Upper lobe of left lung (tissue), 6 donors: ENCODE measurements at places on chromosomes 13 and 19. TPM values are rescaled to one million over a fixed set of nuclear protein-coding genes. Genes with fewer than 3 reads are reported as not detected.

DNA sequence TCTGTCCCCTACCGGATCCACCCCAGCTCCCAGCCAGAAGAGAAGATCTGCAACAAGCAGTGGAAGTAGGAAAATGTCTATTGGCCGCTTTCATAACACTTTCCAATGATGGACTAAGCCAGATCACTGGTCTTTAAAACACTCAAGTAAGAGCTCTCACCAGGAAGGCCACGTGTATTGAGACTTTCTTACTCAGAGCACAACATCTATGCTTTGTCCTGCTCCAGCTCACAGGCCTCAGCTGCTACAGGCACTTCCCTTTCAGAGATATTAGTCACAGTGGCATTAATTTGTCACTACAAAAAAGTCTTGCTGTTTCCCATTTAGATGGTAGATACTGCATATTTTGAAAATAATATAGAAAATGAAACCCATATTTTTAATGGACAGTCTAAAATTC, 164.2 kb downstream of the ABCC4 start:
- H3K27ac ChIP-seq, result no peak overlapping the region
- H3K4me3 ChIP-seq, result no peak overlapping the region
- no peaks in the 10 kb centered on the region for H3K4me1 ChIP-seq
- H3K36me3 ChIP-seq, result no peaks in the 10 kb centered on the region
- no peak for DNase-seq
- no peaks in the 10 kb centered on the region for H3K27me3 ChIP-seq

GRCh38 chr19:7900931-7901330, 2.7 kb upstream of the MAP2K7 start:
- H3K27ac ChIP-seq, result no peak overlapping the region
- no peak overlapping the region for H3K4me3 ChIP-seq
- no peaks in the 10 kb centered on the region for H3K27me3 ChIP-seq
- DNase-seq, result no peak
- H3K36me3 ChIP-seq, result peaks cover 3% of the 10 kb centered on the region

GRCh38 chr19:2970201-2970835, 7.0 kb upstream of the TLE6 start:
- no peaks in the 10 kb centered on the region for H3K27me3 ChIP-seq
- H3K36me3 ChIP-seq, result no peaks in the 10 kb centered on the region
- peaks cover 71% of the 10 kb centered on the region for H3K4me1 ChIP-seq
- H3K27ac ChIP-seq, result peak overlapping the region; percentile 86

DNA sequence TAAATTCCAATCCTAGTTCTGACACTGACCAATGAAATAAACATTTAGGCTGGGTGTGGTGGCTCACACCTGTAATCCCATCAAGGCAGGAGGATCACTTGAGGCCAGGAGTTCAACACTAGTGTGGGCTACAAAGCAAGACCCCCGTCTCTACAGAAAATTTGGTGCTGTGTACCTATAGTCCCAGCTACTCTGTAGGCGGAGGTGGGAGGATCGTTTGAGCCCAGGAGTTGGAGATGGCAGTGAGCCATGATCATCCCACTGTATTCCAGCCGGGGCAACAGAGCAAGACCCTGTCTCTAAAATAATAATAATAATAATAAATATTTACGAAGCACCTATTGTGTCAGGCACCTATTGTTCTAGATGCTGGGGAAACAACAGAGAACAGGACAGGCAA, 6.7 kb downstream of the IRGQ start:
- H3K4me1 ChIP-seq, result peaks cover 19% of the 10 kb centered on the region
- DNase-seq, result no peak
- H3K4me3 ChIP-seq, result no peak overlapping the region
- no peak overlapping the region for H3K27ac ChIP-seq
- no peaks in the 10 kb centered on the region for H3K27me3 ChIP-seq

GRCh38 chr13:59766236-59766635, 397.5 kb downstream of the DIAPH3 start:
- DNase-seq, result no peak
- H3K27ac ChIP-seq, result no peak overlapping the region
- no peaks in the 10 kb centered on the region for H3K27me3 ChIP-seq
- no peak overlapping the region for H3K4me3 ChIP-seq
- no peaks in the 10 kb centered on the region for H3K36me3 ChIP-seq
- peaks cover 6% of the 10 kb centered on the region for H3K4me1 ChIP-seq

GRCh38 chr19:39498798-39499642, at the start of gene DLL3:
Gene DLL3, plus strand, starts transcription at chr19:39498947. Its CDS starts 28 bp downstream, at chr19:39498975.
- DNase-seq, result no peak
- H3K27me3 ChIP-seq, result peaks cover 11% of the 10 kb centered on the region
- peaks cover 27% of the 10 kb centered on the region for H3K4me1 ChIP-seq
- no peak within 1 kb of the TSS for H3K4me3 ChIP-seq

- peak within 1 kb of the TSS; percentile 65 for H3K4me3 ChIP-seq
- H3K27ac ChIP-seq, result peak within 1 kb of the TSS; percentile 82
- H3K27me3 ChIP-seq, result peaks cover 6% of the 10 kb centered on the region
- H3K36me3 ChIP-seq, result peaks cover 7% of the 10 kb centered on the region
These were observed at the start of gene SPRED3 for GRCh38 chr19:38388349-38389100. Gene SPRED3, plus strand, starts transcription at chr19:38388697. Its CDS starts 1,606 bp downstream, at chr19:38390303.

TYROBP gene
- 487 TPM for total RNA-seq

DNA sequence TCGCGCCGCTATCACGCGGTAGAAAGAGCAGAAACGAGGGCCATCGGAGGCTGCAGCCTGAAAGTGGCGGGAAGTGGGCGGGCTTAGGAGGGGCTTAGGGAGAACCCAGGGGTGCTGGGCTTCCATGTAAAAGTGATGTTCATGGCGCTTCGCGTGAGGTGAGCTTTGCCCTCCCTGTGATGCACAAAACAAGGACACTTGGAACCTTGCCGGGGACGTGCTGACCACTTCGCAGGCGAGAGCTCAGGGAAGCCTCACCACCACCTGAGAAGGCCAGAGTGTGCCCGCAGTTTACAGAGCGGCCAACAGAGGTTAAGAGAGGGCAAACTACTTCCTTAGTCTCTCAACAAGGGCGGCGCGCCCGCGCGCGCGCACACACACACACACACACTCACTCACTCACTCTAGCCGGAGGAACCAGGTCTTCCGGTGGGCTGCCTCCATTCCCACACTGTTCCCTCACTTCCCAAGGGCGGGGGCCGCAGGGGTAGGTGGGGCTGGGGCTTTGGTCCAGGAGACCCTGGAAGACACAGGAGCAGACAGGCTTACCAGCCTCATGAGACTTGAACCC, 651 bp downstream of the GAPDHS start:
- no peak overlapping the region for H3K4me3 ChIP-seq
- DNase-seq, result peak; percentile 68
- no peak overlapping the region for H3K27ac ChIP-seq
- no peaks in the 10 kb centered on the region for H3K36me3 ChIP-seq

IZUMO2 gene
- total RNA-seq, result not detected

PPM1N gene
- total RNA-seq, result 6.3 TPM

KIR2DL3 gene
- total RNA-seq, result 0.17 TPM

DNA sequence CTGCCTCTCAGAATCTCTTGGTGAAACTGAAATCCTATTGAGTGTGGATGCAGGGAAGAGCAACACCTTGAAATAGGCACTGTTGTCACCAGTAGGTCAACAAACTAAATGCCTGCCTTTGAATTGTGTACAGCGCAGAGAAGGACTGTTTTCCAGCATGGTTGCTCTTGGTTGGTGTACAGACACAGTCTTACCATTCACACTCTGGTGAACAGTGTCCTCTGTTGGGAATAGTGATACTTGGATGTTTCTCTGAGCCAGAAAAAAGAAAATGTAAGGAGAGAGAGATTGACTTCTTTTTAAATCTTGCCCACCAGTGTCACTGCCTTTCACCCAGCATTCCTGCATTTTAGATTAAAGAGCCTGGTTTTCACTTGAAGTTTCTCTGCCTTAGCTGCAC, 179.7 kb downstream of the STK24 start:
- no peak overlapping the region for H3K4me3 ChIP-seq
- no peaks in the 10 kb centered on the region for H3K36me3 ChIP-seq
- no peak for DNase-seq
- H3K27ac ChIP-seq, result no peak overlapping the region
- no peaks in the 10 kb centered on the region for H3K27me3 ChIP-seq

NCCRP1 gene
- not detected for total RNA-seq

APOC4 gene
- total RNA-seq, result not detected

MAP3K10 gene
- 49.3 TPM for total RNA-seq

GRCh38 chr13:45184693-45185092, 16.2 kb downstream of the KCTD4 start:
- H3K4me1 ChIP-seq, result no peaks in the 10 kb centered on the region
- no peak overlapping the region for H3K4me3 ChIP-seq
- H3K27ac ChIP-seq, result no peak overlapping the region
- DNase-seq, result no peak
- H3K27me3 ChIP-seq, result no peaks in the 10 kb centered on the region
- peaks cover 3% of the 10 kb centered on the region for H3K36me3 ChIP-seq

- no peaks in the 10 kb centered on the region for H3K27me3 ChIP-seq
- peaks cover 42% of the 10 kb centered on the region for H3K4me1 ChIP-seq
- no peaks in the 10 kb centered on the region for H3K36me3 ChIP-seq
- H3K27ac ChIP-seq, result peak overlapping the region; percentile 95
- peak overlapping the region; percentile 2 for H3K4me3 ChIP-seq
- no peak for DNase-seq
These were observed 2.5 kb downstream of the KANK3 start for GRCh38 chr19:8340341-8341096.

DNA sequence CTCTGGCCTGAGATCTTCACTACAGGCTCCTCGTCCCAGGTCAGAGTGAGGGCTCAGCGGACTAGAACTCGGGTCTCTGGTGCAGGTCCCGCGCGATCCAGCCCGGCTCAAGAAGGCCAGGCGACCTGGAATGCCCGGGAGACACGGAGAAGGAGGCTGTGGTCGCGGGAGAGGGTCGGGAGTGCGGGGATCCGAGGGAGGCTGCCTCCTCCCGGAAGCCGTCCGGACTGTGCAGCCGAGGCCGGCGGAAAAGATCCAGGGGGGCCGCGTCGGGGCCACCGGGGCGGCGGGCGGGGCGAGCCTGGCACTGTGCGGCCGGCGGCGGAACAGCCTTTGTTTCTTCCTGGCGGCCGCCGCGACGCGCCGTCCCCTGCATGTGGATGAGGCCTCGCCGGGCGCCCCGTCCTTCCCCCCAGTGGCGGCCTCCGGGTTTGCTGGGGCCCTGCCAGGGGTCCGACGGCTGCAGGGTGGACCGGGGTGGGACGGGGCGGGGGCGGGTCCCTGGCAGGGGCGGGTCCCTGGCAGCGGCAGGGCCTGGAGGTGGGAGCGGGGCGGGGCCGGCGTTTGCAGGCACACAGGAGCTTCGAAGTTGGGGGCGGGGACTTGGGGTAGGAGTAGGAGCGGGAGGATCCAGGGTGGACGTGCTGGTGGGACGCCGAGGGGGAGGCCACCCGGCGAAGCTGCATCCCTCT, 1.0 kb upstream of the SLC7A10 start:
- peak overlapping the region; percentile 42 for H3K4me3 ChIP-seq
- peak overlapping the region; percentile 67 for H3K27ac ChIP-seq
- no peaks in the 10 kb centered on the region for H3K36me3 ChIP-seq
- peak; percentile 80 for DNase-seq

EHD2 gene
- total RNA-seq, result 97.7 TPM

KATNAL1 gene
- total RNA-seq, result 35.5 TPM

DNA sequence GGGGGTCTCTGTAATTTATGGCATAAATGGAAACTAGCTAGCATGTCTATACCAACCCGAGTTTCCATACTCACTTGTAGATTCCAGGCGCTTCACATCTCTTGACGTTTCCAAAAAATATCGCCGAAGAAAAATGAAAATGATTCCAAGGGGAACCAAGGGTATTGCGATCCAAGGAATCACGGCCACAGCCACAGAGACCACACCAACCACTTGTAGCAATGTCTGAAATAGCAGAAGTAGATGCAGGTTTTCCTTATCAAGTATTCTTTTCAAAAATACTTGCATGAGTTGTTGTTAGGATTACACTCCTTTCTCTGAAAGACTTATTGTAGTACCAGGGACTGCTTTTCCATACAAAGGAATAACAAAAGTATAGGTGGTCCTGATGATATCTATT, 218.2 kb downstream of the ABCC4 start:
- H3K27ac ChIP-seq, result no peak overlapping the region
- H3K4me1 ChIP-seq, result no peaks in the 10 kb centered on the region
- no peak overlapping the region for H3K4me3 ChIP-seq
- H3K27me3 ChIP-seq, result no peaks in the 10 kb centered on the region
- no peak for DNase-seq

GRCh38 chr13:99932912-99933311, 38.7 kb downstream of the ZIC5 start:
- no peaks in the 10 kb centered on the region for H3K36me3 ChIP-seq
- H3K27me3 ChIP-seq, result no peaks in the 10 kb centered on the region
- no peak overlapping the region for H3K4me3 ChIP-seq
- H3K27ac ChIP-seq, result no peak overlapping the region
- H3K4me1 ChIP-seq, result no peaks in the 10 kb centered on the region

- no peaks in the 10 kb centered on the region for H3K36me3 ChIP-seq
- no peak overlapping the region for H3K27ac ChIP-seq
- H3K4me3 ChIP-seq, result no peak overlapping the region
- no peak for DNase-seq
These were observed 518.4 kb upstream of the SLITRK1 start for GRCh38 chr13:84400706-84401105.

DNA sequence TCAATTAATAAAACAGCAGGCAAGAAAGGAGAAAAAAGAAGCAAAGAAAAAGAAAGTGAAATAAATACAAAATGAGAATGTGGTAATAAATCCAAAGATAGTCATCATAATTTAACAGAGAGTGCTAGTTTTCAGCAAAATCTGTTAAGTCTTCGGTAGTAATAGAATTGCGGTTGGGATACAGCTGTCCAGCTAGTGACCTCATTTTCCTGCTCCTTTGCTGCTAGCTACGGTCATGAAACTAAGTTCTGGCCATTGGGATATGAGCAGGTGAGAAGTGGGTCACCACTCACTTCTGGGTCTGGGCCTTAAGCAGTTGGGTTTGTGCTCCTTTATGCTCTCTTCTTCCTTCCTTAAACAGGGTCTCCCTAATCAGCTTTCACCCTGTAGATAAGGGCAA, 11.7 kb upstream of the DGKH start:
- H3K27ac ChIP-seq, result no peak overlapping the region
- H3K36me3 ChIP-seq, result no peaks in the 10 kb centered on the region
- no peaks in the 10 kb centered on the region for H3K27me3 ChIP-seq
- H3K4me3 ChIP-seq, result no peak overlapping the region
- H3K4me1 ChIP-seq, result peaks cover 18% of the 10 kb centered on the region

DCLK1 gene
- total RNA-seq, result 4.2 TPM

DNA sequence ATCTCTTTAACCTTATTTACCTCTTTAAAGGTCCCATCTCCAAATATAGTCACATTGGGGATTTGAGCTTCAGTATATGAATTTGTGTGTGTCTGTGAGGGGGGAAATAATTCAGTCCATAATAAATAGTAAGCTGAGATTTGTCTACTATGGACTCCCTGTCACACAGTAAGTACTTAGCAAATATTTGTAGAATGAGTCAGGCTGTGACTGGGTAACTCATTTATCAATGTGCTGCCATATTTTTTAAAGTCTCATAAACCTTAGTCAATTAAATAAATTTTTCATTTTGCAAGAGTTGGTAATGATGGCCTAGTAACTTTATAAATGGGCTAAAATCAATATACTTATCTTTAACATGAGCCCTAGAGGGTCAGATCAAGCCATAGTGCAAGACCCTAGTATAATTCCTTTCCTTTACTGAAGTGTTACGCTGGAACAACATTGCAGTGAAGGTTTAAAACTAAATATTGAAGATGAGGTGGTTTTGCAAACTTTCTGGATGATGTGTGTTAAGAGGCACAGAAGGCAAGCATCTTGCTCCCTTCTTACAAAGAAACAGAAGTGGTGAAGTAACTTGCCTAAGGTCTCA, 305.1 kb downstream of the KCNRG start:
- no peak overlapping the region for H3K4me3 ChIP-seq
- H3K27me3 ChIP-seq, result no peaks in the 10 kb centered on the region
- no peak for DNase-seq
- peaks cover 7% of the 10 kb centered on the region for H3K4me1 ChIP-seq

- peaks cover 27% of the 10 kb centered on the region for H3K4me1 ChIP-seq
- no peaks in the 10 kb centered on the region for H3K36me3 ChIP-seq
- DNase-seq, result peak; percentile 95
These were observed at the start of gene SPART for GRCh38 chr13:36346222-36347083. Gene SPART, minus strand, starts transcription at chr13:36346394. Its CDS starts 10,564 bp downstream, at chr13:36335830.
